ENCODE measurements at places on chromosomes 1 and 21.

DNA sequence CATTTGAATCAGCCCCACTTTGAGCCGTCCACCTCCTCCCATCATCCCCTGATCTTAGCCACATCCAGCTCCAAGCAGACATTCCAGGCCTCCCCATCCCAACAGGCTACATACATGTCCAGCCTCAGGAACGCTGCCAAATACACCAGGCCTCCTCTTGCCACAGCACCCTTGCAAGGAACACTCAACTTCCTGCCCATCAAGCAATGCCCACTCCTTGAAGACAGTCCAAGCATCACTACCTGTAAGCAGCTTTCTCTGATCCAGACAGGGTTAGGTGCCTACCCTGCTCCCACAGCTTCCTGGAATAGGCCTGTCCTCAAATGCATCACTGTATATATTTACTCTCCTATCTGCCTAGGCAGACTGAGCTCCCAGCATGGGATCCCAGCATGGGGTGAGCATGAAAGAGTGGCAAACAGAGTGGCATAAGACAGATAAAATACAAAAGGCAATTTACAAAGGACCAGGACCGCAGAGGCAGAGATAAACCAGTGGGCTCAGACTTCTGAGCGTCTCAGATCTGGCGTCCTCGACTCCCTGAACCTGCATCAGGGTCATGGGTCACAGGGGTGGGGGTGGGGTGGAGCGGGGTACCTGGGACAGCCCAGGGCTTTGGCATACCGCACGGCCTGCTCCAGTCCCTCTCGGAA lies 816 bp downstream of the HYI start:
- DNase-seq, result no peak

DNA sequence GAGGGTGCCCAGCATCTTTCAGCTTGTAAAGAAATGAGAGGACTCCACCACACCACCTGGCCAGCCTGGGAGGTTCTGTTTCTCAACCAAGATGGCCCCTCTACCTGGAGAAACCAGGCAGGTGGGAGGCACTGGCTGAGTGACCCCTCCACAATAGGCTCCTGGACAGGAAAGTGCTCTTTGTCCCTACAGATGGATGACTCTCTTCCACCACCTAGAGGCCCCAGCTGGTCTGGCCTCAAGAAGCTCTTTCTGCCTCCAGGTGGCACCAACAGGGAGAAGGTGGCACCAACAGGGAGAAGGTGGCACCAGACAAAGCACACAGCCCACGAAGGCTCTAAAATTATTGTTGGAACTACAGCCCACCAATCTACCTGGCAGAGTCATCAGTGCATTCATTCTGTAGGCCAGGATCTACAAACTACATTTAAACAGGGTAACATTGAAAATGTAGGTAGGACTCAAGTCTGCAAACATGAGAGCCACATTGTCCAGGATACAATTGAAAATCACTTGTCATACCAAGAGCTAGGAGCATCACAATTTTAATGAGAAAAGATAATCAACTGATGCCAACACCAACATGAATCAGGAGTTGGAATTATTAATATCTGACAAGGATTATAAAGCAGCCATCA lies 14.4 kb downstream of the TMPRSS3 start:
- peak; percentile 35 for DNase-seq

- DNase-seq, result no peak
Observed at GRCh38 chr1:47809301-47810084, 187.7 kb downstream of the TRABD2B start.

DNA sequence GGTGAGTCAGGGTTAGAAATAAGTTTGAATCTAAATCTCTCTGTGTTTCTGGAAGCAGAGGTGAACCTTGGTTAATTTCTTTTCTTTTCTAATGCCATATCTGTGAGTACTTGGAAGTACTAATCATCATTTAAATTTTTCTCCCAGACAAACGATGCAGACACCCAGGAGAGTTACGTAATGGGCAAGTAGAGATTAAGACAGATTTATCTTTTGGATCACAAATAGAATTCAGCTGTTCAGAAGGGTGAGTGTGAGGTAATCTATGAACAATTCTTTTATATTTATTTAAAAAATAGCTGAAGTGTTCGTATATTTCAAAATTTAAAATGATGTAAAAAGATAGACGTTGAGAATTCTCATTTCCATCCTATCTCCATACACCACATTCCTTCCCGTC lies 11.2 kb downstream of the C4BPA start:
- DNase-seq, result no peak

DNA sequence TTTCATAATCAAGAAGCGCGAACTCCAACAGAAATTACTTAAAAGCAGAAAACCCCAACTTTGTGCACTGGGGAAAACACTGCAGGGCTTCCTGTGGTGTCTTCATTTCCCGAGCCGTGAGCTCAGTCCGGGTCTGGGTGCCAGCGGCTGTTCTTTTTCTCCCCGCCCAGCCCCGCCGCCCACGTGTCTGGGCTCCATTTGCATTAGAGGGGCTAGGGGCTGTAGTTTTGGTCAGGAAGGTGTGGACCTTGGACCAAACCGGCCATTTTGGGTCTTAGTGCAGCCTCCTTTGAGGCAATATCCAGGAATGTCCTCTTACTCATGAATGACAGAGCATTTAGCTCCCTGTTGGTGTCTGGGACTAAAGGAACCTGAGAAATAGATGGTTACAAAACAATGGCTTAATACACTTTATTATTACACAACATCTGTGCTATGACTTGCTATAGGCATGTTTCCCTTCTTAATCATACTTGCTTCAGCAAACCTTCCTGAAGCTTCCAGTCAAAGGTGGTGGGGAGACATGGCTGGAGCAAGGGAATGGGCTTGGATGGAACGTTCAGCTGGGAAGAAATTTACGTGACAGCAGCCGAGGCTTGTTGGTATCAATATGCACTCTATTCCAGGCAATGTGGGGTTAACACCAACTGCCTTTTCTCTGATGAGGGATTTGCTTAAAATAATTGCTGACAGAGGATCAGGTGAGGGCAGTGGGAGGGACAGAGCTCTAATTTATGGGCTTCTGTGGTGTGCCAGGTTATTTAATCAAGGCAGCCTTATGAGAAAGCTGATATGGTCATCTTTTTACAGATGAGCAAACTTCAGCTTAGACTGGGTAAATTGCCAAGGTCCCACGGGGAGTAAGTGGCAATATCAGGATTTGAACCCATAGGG lies 1.1 kb downstream of the AGTRAP start:
- DNase-seq, result peak; percentile 54

DNA sequence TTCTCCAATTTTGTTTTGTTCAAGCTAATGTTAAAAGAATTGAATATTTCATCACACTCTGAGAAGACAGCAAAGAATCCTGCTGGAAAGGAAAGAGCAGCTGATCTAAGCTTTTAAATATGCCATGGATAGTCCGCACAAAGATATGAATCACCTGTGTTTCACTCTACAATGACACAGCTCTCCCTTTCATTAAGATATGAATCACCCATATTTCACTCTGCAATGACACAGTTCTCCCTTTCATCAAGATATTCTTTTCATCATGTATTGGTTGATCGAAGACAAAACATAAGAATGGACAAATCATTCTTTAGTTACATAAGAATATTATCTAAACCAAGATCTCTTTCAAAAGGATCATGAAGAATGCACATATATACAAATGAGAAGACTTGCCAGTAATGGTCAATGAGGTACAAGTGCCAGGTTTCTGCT lies 367.3 kb downstream of the SMYD3 start:
- no peak for DNase-seq

Data from activated CD4-positive, alpha-beta T cell treated with anti-CD3 and anti-CD28 coated beads, Interleukin-2, amount 10 ng/mL, durations not matched to agents 7 days and 5 days (primary cell).